Cardiac atrium fibroblast (primary cell): ENCODE measurements at places on chromosomes 1 and 21. TPM values are rescaled to one million over a fixed set of nuclear protein-coding genes. Genes with fewer than 3 reads are reported as not detected.

Gene G0S2
- total RNA-seq, result 14.8 and 34.5 TPM in 2 replicates

Gene PROK1
- not detected in 2 replicates for total RNA-seq

Gene CHAF1B
- total RNA-seq, result 2.9 and 3.6 TPM in 2 replicates

Gene OR2T3
- not detected in 2 replicates for total RNA-seq

Gene HES4
- 30.8 and 30.9 TPM in 2 replicates for total RNA-seq

Gene FLG2
- not detected in 2 replicates for total RNA-seq

Gene MATN1
- not detected in 2 replicates for total RNA-seq

Gene GSTM5
- total RNA-seq, result 0.49 TPM in 1 of 2 replicates, not detected in the other

Gene DCST2
- total RNA-seq, result 0.18 TPM in 1 of 2 replicates, not detected in the other

Gene LEMD1
- not detected in 2 replicates for total RNA-seq
